ENCODE measurements at places on chromosomes 5 and 9.

- no peak for DNase-seq
Observed at GRCh38 chr5:88886746-88887341, 3.9 kb upstream of the MEF2C start.

- no peak for DNase-seq
Observed at GRCh38 chr5:55426455-55426854, 108.3 kb downstream of the PLPP1 start.

- DNase-seq, result no peak
Observed at GRCh38 chr5:145629047-145629446, 206.1 kb downstream of the PRELID2 start.

GRCh38 chr5:68699966-68700365 is 393.8 kb upstream of the SLC30A5 start:
- DNase-seq, result no peak

DNA sequence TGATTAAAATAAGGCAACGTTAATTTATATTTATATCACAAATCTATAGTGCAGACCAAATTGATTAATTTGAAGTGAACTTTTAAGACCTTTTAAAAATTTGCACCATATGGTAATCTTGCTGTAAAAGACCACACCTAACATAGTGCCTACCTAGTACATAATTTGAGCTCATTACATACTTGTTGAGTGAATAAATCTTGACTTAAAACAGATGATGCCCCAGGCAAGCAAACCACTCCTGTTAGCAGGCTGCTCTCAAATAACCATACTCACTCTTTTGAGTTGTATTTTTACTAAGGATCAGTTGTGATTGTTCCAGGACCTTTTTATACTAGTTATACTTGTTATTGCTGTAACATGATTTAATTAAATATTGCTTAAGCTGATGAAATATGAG is 27.2 kb downstream of the CMYA5 start:
- no peak for DNase-seq

DNA sequence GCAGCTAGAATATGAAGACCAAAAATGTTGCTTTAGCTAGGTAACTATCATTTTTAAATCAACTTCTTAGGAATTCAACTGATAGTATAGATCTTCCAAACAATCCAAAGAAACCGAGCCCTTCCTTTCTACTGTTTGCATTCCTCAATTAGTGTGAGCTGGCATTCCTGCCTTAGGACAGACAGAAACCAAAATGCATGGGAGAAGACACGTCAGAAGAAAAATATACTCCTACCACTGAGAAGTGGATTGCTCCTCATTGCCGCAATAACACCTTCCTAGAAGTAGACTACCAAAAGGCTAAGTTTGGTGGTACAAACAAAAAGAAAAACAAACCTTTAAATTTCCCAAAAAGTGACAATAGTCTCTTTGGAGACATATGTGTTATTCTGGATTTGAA is 440.0 kb downstream of the SEMA5A start:
- no peak for DNase-seq

GRCh38 chr9:112784020-112784785 is 33.6 kb downstream of the SNX30 start:
- peak; percentile 50 for DNase-seq

- DNase-seq, result no peak
Observed at GRCh38 chr5:176739461-176740051, 70.8 kb upstream of the UNC5A start.

- DNase-seq, result no peak
Observed at GRCh38 chr5:173395257-173395932, 67.2 kb upstream of the STC2 start.

GRCh38 chr5:139077899-139078298 is 120.3 kb downstream of the SIL1 start:
- DNase-seq, result no peak

GRCh38 chr9:77028478-77028877 is 9.0 kb downstream of the FOXB2 start:
- no peak for DNase-seq

GRCh38 chr9:16869131-16869881 is 1.2 kb downstream of the BNC2 start:
- no peak for DNase-seq

- DNase-seq, result no peak
Observed at GRCh38 chr9:16744394-16744793, 126.1 kb downstream of the BNC2 start.

DNA sequence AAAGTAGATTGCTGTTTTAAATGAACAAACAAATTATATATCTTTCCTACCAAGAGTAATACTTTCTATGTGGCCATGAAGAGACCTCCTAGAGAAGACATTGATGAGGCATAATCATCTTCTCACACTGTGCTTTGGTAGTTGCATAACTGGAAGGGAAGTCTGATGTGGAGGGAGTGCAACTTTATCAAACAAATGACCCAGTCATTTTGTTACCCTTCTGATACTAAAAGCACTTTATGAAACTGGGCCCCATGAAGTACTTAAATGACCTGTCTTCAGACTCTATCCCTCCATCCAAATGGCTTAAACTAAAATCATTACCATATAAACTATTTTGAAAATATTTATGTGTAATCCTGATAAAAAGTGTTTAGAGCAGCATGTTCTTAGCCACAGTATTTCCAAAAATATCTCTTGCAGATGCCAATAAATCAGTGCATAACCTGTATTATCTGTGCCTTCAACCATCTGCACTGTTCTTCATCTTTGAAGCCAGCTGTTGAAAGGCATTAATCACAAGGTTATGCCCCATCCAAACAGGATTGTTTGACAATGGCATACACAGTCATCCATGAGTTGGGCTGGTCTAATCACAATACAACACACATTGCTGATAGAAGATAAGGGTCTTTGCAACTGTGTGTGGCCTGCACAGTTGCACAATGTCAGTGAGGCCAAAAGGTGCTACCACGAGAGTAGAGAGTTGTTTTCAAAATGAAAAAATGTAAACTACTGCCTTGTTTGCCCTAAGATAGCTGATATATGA is 31.9 kb upstream of the MIER3 start:
- no peak for DNase-seq

DNA sequence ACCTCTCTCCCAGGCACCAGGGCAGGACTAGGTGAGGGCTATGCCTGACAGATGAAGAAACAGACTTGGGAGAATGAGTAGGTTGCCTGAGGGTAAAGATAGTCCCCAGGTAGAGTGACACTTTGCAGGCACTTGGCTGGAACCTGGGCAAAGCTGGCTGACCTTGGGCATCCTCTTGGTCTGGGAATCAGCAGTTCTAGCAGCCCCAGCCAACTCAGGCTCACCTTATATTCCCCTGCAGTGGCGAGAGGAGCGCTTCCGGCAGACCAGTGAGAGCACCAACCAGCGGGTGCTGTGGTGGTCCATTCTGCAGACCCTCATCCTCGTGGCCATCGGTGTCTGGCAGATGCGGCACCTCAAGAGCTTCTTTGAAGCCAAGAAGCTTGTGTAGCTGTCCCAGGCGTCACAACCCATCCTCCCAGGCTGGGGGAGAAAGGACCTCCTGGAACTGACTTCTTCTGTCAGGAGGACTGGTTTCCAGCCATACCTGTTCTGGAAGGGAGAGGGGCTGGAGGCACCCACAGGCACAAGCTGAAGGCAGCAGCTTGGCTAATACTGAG is 3.1 kb downstream of the TMED9 start:
- DNase-seq, result no peak

GRCh38 chr5:51961154-51961562 is 577.9 kb downstream of the ISL1 start:
- DNase-seq, result peak; percentile 53

GRCh38 chr9:78393340-78393739 is 96.4 kb downstream of the PSAT1 start:
- no peak for DNase-seq

- no peak for DNase-seq
Observed at GRCh38 chr9:84463272-84463671, 122.7 kb upstream of the SLC28A3 start.

GRCh38 chr5:19619571-19619970 is 368.4 kb downstream of the CDH18 start:
- DNase-seq, result no peak

- no peak for DNase-seq
Observed at GRCh38 chr5:144395704-144396103, 225.0 kb downstream of the KCTD16 start.

DNA sequence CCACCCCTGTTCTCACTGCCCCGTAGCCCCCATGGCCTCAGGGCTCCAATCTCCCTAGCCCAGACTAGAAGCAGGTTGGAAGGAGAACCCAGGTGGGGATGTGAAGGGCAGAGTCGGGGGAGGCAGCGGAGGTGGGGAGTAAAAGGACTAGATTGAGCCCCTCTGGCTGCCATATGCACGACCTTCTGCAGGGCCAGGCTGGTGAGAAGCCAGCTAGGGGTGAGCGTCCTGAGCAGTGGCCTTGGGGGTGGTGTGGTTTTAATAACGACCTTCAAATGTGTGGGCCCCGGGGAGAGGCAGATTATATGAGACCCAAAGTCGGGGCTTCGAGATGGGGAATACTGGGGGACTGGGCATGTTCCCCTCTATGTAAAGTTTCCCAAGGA is 139.5 kb downstream of the C9orf50 start:
- no peak for DNase-seq

GRCh38 chr5:172558076-172558976 is 82.7 kb upstream of the NEURL1B start:
- no peak for DNase-seq

All from NCI-H774 (cell line).